ENCODE measurements at places on chromosomes 2 and 18. TPM values are rescaled to one million over a fixed set of nuclear protein-coding genes. Genes with fewer than 3 reads are reported as not detected.

The KYNU gene
- 18.7 TPM for total RNA-seq

The INPP4A gene
- 80.6 TPM for total RNA-seq

The GCG gene
- not detected for total RNA-seq

The ZSCAN30 gene
- total RNA-seq = 23.5 TPM

The ARHGAP28 gene
- 16.0 TPM for total RNA-seq

The LNPK gene
- total RNA-seq = 32.5 TPM

The RUFY4 gene
- 5.6 TPM for total RNA-seq

The MC2R gene
- 0.60 TPM for total RNA-seq

The ABCB11 gene
- total RNA-seq = 0.18 TPM

The GPAT2 gene
- total RNA-seq = 6.7 TPM

The DHRS9 gene
- 1.1 TPM for total RNA-seq

The SP140L gene
- total RNA-seq = 39.0 TPM

The HAUS1 gene
- 13.2 TPM for total RNA-seq

The SATB2 gene
- 2.7 TPM for total RNA-seq

The FSIP2 gene
- 5.8 TPM for total RNA-seq

The IL1B gene
- total RNA-seq = 3.5 TPM

The SERPINB7 gene
- not detected for total RNA-seq

The PARD3B gene
- total RNA-seq = 31.4 TPM

The FAM237A gene
- total RNA-seq = not detected

The GBX2 gene
- total RNA-seq = not detected

The AGFG1 gene
- total RNA-seq = 80.5 TPM

The SYT4 gene
- total RNA-seq = not detected

The ASNSD1 gene
- total RNA-seq = 32.1 TPM

The SLC11A1 gene
- 16.5 TPM for total RNA-seq

The C2orf78 gene
- total RNA-seq = not detected

The RAB12 gene
- 50.0 TPM for total RNA-seq

All from ureter (tissue), 1 donor.